ENCODE measurements at places on chromosomes 1 and 21.

- DNase-seq = no peak
Measured at GRCh38 chr1:234316937-234317336, 56.3 kb upstream of the COA6 start.

- DNase-seq = no peak
Measured at GRCh38 chr1:200877839-200878551, 5.2 kb downstream of the GPR25 start.

- no peak for DNase-seq
Measured at GRCh38 chr1:42945164-42945563, 13.5 kb downstream of the SLC2A1 start.

DNA sequence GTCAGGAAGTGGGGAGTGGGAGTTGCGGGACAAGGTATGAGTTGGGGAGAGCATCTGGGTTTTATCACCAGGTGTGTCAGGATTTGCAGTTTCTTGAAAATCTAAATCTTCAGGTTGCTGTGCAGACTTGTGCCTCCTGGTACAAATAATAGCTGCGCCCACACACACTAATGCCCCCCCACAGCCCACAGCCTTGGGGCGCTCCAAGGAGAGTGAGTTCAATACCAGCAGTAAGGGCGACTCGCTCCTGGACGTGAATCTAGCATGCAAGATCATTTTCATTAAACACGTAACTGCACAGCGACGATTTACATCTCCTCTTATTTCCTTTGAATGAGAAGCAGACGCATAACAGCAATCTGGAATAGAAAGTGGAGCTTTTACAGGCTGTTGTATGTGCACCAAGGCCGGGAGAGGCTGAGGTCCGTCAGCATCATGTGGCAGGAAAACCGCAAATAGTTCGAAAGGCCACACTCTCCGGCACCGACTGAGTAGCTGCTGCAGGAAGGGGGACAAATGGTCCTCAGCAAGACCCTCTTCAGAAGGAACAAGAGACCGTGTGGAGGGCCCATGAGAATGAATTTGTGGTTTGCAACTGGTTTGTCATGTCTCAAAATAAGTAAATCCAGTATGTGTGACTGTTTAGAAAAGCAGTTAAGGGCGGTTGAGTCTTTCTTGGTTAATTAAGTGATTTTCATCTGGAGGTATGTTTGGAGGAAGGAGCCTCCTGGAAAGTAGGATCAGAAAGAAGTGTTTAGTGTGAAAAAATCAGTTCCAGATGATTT, 439.5 kb downstream of the SMYD3 start:
- DNase-seq = no peak

DNA sequence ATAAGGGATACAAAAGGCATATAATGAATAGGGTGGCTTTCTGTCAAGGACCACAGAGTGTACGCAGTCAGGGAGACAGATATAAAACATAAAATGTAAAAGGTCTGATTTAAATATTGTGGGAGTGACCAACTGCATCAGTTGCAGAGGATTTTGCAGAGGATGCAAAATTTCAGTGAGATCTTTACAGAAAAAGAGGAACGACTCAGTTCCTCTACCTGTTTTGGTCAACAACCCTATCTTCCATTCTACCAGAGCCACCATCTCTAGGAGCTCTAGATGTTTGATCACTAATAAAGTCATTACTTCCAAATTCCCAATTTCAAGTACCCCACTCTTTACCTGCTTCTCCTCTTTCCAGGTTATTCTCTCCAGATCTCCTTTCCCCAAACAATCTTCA, 16.5 kb downstream of the SOD1 start:
- no peak for DNase-seq

DNA sequence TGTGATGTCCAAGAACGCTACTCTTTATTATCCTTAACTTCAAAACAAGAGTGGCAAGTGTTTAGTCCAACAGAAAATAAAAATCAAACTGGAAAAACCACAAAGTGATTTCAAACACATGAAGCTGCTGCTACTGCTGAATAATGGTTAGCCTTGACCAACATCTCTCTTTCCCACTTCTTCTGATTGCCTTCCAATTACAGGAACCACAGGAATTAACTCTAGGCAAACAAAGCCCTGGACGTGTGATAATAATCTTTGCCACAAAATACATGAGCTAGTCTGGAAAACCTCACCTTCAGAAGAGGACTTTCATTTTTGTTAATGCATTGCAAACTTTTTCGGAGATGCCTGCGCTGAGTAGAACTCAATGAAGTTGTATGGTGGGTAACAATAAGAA, 48.6 kb upstream of the COL11A1 start:
- DNase-seq = no peak

- DNase-seq = peak; percentile 86
Measured at GRCh38 chr1:152111515-152111968, 3.7 kb downstream of the TCHH start.

DNA sequence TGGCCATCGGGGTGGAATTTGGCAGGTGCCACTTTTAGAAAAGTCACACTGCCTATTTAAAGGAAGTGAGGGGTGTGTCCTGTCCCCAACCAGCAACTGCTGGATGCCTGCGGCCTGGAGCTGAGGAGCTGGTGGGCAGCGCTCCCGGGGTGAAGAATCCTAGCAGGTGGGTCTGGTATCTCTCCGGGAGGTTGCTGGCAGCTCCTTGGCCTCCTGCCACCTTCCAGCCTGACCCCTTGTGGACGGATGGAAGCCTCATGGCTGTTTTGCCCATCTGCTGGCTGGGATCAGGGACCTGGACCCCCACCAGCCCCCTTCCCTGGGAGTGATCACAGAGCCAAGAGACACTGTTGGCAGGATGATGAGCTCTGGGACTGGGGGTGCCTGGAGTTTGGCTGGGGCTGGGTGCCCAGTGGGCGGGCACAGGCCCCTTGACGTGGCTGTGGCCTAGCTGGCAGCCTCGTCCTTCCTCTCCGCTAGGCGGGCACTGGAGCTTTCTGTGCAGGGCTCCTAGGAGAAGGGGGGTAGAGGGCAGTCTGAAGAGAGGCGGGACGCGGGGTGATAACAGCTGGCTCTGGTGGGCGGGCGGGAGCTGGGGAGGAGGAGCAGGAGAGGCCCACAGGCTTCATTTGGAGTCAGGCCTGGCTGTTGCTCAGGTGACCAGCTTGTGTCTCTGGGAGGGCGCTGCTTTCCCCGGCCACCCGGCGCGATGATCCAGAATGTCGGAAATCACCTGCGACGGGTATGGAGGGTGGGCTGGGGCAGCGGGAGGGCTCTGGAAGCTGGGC, at the start of gene ACOT11:
Gene ACOT11, plus strand, starts transcription at position 628 of the 788 bp plus-strand sequence. Its CDS starts 82 bp downstream, at position 710.
- DNase-seq = peak; percentile 98

- no peak for DNase-seq
Measured at GRCh38 chr1:223230161-223230881, 87.3 kb upstream of the TLR5 start.

DNA sequence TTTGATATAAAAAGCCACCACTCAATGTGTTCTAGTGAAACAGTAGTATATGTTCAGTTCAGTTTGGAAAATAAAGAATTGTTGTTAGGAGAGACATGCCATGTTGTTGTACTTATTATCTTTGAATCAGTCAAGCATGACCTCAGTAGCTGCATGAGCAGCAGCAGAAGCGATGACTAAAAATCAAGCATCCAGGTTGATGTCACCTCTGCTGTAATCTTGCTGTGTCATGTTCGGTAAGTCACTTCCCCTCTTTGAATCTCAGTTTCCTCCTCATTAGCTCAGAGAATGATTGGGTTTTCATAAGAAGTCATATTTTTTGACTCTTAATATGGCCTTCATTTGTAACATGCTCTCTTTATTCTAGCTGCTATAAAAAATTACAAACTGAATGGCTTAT, 428.4 kb upstream of the B3GALT2 start:
- no peak for DNase-seq

GRCh38 chr1:89273324-89273778, 691 bp upstream of the GBP5 start:
- DNase-seq = no peak

GRCh38 chr1:228387321-228387720, 19.3 kb downstream of the TRIM11 start:
- DNase-seq = no peak

All from DMS 273 treated with DMSO at 0.1 percent for 48 hours (cell line).